ENCODE measurements at places on chromosomes 6 and 20.

DNA sequence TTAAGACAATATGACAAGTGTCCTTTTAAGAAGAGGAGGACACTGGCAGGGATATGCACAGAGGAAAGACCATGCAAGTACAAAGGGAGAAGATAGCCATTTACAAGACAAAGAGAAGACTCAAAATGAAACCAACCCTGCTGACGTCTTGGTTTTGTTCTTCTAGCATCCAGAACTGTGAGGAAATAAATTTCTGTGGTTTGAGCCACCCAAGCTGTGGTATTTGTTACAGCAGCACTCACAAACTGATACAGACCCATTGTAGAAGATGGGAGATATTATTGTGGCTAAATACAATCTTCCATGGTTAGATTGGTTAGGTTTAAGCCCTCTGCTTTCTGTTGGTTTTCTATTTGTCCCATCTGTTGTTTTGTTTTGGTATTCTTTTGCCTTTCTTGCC lies 88.6 kb upstream of the SLC35F1 start:
- DNase-seq = no peak

DNA sequence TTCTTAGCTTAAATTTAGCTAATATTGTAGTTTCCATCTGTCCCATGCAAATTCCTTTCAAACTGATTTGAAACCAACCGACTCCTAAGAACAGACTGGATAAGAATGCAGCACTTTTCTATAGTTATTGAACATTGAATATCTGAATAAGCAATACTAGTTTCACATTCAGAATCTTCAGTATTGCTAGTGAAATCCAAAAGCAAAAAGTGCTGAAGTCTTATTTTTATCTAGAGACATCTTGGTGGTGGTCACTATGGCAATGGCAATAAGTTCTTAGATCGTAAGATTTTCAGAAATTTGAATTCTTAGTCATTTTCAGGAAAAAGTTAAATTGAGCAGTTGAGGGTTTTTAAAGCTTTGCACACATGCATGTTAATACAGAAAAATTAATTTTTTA lies 2.7 kb downstream of the TFB1M start:
- no peak for DNase-seq

GRCh38 chr20:21396599-21397340 lies 556 bp downstream of the NKX2-4 start:
- DNase-seq = no peak

DNA sequence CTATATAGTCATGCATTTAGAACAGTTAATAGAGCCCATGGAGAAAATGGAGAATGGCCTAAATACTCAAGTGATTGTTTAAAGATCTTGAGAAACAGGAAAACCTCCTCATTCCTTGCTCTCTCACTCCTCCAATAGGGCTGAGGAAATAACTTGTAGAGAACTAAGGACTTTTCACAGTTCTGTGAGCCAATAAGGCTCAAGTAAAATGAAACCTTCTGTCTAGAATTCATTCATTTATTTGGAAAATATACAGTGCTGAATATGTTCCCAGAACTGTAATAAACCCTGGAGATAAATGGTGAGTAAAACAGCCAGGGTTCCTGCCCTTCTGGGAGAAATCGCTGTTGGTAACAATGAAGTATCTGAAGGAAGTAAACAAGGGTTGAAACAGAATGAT lies 35.3 kb downstream of the ELOVL2 start:
- no peak for DNase-seq

DNA sequence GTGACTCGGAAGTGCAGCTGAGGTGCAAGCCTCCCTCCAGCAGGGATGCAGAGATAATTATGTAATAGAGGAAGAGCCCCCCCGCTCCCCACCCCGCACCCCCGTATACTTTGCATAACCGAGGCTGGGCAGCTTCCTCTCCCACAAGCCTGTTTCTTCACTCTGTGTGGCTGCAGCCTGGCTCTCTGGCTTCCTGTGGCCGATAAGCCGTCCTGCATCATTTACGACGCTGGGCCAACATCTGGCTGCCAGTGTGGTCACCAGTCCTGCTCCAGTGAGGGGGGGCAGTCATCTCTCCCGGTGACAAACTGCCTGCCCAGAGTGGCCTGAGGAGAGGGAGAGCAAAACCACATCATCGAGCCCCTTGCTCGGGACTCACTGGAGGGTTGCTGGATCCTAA lies 59.2 kb downstream of the RBM38 start:
- DNase-seq = no peak

GRCh38 chr20:990293-990959 lies 11.7 kb downstream of the RSPO4 start:
- no peak for DNase-seq

GRCh38 chr20:23152308-23152892 lies 66.3 kb upstream of the CD93 start:
- DNase-seq = no peak

GRCh38 chr20:46555370-46555956 lies 5.0 kb upstream of the OCSTAMP start:
- DNase-seq = no peak

DNA sequence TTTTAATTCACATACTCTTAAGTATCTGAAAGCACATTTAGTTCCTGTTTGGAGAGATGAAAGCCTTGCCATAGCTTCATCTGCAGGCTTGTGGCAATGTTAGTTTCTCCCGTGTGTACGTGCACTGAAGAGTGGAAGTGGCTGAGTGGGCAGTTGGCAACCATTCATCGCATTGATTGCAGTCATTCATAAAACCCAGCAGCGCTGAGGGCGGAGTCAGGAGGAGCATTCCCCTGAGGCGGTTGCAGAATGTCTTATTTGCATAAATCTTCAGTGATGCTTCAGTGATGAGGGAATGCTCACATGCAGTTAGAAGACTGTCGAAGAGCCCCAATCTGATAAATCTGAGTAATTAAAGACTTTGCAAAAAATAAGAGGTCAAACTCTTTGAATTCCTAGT lies 79.1 kb downstream of the RIMS1 start:
- no peak for DNase-seq

DNA sequence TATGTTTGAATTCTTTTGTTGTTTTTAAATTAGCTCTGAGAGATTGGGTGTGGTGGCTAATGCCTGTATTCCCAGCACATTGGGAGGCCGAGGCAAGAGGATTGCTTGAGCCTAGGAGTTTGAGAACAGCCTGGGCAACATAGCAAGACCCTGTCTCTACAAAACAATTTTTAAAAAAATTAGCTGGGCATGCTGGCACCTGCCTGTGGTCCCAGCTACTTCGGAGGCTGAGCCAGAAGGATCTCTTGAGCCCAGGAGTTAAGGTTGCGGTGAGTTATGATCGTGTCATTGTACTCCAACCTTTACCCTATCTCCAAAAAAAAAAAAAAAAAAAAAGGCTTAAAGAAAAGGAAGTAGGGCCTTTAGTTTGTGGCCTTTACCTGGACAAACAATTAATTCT lies 22.9 kb downstream of the DHX35 start:
- no peak for DNase-seq

GRCh38 chr6:156697225-156697830 lies 79.8 kb upstream of the ARID1B start:
- no peak for DNase-seq

- DNase-seq = no peak
These were observed 22.9 kb downstream of the DZANK1 start for GRCh38 chr20:18443886-18444285.

DNA sequence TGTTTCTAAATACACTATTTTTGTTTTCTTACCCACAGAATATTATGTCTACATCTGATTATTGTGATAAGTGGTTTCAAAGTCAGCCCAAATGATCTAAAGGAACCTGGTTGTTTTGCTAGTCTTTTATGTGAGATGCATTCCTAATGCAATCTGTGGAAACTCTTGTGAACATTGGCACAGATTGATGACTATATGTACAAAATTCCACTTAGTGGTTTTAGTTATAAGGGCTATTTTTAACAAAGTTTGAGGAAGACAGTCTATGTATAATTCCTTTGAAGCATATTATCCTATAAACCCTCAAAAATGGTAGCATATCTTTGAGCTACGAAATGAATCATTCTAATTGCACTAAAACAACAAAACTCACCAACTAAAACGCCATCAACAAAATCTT lies 140.9 kb downstream of the GRIK2 start:
- DNase-seq = no peak

GRCh38 chr6:7910298-7910653 lies 312 bp downstream of the TXNDC5 start:
- no peak for DNase-seq

- DNase-seq = no peak
These were observed 11.7 kb upstream of the HS3ST5 start for GRCh38 chr6:114354482-114354881.

DNA sequence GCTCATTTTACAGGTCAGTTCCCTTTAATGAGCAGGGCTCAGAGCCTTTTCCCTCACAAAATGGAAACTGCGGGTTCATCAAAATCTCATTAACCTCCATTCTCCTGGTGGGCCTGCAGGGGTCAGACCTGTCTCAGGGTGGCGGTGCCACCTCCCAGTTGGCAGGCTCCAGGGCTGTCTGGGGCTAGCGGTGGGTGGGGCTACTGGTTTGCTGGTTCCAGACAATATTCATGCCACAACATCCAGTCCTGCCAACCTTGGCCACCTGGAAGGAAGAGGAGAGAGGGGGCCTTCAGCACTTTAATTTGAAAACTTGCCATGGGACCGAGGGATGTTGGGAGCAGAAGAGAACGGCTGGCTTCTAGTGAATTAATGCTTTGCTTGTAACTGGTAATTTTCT lies 41.9 kb upstream of the CTNNBL1 start:
- no peak for DNase-seq

GRCh38 chr6:112038268-112038667 lies 15.6 kb upstream of the CCN6 start:
- no peak for DNase-seq

GRCh38 chr6:26420688-26421171 lies 18.7 kb downstream of the BTN3A1 start:
- no peak for DNase-seq

- no peak for DNase-seq
These were observed 176.2 kb upstream of the CNR1 start for GRCh38 chr6:88342336-88342735.

- DNase-seq = no peak
These were observed 21.3 kb downstream of the STAU1 start for GRCh38 chr20:49166534-49167449.

- no peak for DNase-seq
These were observed 39.0 kb downstream of the MAN1A1 start for GRCh38 chr6:119310486-119311036.

DNA sequence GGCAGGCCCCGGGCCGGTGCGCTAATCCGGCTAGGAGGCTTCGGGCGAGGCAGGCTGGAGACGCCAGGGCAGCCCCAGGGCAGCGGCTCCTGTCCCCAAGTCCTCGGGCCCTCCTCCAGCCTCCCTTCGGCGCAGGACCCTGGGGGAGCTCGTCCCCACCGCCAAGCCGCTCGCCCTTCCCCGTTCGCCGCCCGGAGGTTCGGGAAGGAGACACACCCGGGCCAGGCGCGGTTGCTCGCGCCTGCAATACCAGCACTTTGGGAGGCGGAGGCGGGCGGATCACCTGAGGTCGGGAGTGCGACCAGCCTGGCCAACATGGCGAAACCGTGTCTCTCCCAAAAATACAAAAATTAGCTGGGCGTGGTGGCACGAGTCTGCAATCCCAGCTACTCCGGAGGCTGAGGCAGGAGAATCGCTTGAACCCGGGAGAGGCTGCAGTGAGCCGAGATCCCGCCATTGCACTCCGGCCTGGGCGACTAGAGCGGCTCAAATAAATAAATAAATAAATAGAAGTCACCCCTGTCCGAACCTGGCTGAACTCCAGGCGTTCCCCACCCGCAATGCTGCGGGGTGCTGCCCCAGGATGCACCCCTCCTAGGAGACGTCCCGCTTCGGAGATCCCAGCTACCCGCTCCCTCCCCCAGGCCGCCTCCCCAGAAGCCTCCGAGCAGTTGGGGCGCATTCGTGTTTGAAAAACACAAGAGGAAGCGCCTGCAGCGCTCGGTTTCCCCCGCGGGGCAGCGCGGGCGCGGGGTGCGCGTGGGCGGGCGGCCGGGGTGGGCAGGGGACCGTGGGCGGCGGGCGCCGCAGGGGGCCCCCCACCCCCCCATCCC lies 27.5 kb downstream of the SERPINB9 start:
- DNase-seq = no peak

- DNase-seq = no peak
These were observed 20.2 kb upstream of the C6orf141 start for GRCh38 chr6:49530141-49530776.

GRCh38 chr6:165660857-165661663 lies 2.0 kb downstream of the PDE10A start:
- no peak for DNase-seq

- no peak for DNase-seq
These were observed 6.7 kb downstream of the NUDT3 start for GRCh38 chr6:34385793-34386195.

- DNase-seq = no peak
These were observed 8.3 kb downstream of the KIF25 start for GRCh38 chr6:168005796-168006195.

GRCh38 chr20:41534170-41534569 lies 84.0 kb downstream of the CHD6 start:
- no peak for DNase-seq

DNA sequence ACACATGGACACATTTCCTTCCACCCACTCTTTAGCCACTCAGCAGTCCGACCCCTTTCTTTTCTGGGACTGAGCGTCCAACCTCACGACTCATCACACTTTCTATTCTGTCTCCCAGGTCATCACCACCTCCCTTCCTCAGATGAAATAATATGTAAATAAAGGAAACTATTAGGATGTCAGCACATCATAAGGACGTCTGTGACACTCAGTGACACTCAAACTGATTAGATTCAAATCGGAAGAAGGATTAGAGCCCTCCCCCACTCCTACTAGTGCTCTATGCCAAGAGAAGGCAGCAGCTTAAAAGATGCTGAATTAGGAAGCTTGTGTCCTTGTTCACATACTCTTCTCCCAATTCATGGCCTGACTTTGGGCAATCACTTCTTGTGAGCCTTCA lies 113.6 kb downstream of the TNFRSF21 start:
- no peak for DNase-seq

DNA sequence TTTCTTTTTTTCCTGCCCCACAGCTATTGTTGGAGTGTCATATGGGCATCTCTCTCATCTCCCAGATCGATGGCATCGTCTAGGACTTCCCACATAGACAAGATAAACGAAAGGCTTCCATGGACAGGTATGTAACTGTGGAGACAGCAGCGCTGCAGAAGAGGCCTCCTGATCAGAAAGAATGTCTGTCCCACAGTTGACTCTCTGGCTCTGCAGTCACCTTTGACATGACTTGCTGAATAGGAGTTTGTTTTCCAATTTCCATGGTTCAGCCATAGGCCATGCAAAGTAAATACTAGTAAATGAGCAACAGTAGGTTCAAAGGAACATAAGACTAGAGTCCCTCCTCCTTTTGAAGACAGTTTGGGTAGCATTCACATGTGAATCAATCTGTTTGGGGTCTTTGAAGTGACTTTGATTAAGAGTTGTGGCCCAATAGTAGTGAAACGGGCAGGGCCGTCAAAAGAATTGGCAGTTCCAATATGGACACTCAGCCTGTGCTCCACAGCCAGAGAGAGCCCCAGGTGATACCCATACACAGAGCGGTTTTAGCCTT lies 134.7 kb upstream of the IFNGR1 start:
- DNase-seq = no peak

- DNase-seq = peak; percentile 98
These were observed 55.5 kb upstream of the HFE start for GRCh38 chr6:26031595-26032339.

DNA sequence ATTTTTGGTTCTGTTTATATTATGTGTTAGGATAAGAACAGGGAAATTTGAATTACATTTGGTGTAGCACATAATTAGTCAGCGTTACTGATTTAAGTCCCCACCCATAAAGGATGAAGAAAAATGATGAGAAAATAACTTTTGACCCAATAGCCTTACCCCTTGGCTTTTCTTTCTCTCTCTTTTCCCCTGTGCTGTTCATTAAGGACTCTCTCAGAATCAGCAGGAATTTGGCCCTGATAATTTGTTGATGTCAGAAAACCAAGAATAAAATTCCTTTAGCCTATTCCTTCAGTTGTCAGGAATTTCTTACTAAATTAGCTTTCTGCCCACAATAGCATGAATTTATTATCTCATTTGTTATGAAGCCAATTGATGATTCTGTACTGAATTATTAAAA lies 18.5 kb downstream of the PLCB1 start:
- no peak for DNase-seq
